A673 (cell line): ENCODE measurements at places on chromosomes 4 and X.
A peak's percentile ranks its signal among the peaks of the same experiment; 100 is the strongest.

DNA sequence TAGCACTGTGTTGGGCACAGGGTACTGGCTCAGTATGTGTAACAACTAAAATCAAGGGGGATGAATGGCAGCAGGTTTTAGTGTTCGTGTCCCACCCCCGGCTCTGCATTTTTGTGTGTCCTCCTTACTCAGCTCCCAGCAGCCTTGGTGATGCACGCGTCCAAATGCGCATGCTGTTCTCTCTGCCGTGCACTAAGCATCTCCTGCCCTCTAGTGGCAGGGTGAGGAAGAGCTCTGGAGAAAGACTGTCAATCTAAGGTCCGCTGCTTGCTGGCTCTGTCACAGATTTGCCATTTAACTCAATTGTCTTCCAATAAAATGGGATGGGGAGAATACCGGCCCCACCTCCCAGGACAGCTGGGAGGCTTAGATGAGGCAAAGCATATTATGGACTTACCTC lies 61.4 kb downstream of the WFS1 start:
- peak; percentile 40 for DNase-seq

DNA sequence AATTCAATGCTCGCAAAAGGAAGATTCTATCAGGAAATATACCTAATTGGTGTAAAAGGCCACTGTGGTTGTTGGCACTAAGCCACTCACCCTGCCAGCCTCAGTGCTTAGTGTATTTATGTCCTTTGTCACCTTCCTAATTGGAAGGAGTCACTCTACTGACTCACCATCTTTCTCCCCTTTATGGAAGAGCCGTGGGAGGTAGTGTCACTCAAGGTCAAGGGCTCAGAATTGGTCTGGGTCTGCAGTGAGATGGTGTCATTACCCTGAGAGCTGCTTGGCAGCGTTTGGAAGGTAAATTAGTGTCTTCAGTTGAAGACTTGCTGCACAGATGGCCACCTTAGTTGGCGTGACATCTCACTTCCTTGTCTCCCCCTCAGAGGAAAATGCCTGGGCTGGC lies 41.7 kb upstream of the CDKN2AIP start:
- peak; percentile 86 for DNase-seq

GRCh38 chr4:136793848-136794247 lies 738.4 kb downstream of the PCDH18 start:
- DNase-seq, result no peak

DNA sequence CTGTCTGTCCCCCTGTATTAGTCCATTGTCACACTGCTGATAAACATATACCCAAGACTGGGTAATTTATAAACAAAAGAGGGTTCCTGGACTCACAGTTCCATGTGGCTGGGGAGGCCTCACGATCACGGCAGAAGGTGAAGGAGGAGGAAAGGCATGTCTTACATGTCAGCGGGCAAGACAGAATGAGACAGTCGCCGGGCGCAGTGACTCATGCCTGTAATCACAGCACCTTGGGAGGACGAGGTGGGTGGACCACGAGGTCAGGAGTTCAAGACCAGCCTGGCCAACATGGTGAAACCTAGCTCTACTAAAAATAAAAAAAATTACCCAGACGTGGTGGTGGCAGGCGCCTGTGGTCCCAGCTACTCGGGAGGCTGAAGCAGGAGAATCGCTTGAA lies 24.7 kb downstream of the IL3RA start:
- no peak for DNase-seq

GRCh38 chr4:163665521-163666331 lies 171.2 kb downstream of the TMA16 start:
- no peak for DNase-seq

GRCh38 chrX:66654411-66654810 lies 15.5 kb upstream of the EDA2R start:
- no peak for DNase-seq

DNA sequence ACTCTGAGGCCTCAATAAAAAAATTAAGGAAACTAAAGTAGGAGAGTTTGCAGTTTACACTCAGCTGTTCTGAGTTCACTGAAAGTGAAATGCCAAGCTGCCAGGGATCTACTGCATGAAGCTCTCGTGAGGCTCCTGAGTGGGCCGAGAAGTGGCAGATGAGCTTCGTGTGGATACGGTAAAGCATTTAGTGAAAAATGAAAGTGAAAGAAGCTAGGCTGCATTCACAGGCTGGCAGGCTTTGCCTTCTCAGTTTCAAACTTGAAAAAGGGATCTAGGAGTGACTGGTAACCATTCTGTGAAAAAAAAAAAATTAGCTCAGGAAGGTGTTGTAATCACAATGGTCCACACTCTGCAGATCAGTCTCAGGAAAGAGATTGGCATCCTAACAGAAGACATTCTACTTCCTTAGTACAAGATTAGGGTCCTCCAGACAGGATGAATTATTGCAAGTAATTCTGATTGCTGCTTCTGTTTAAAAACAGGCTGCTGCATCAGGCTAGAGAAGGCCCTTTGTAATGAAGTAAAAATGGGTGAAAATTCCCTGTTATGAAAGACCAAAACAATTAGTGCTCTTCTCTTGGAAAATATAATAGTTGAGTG lies 679.9 kb downstream of the RPA4 start:
- DNase-seq, result peak; percentile 28

- no peak for DNase-seq
Measured at GRCh38 chr4:79497001-79497400, 89.0 kb upstream of the GK2 start.

DNA sequence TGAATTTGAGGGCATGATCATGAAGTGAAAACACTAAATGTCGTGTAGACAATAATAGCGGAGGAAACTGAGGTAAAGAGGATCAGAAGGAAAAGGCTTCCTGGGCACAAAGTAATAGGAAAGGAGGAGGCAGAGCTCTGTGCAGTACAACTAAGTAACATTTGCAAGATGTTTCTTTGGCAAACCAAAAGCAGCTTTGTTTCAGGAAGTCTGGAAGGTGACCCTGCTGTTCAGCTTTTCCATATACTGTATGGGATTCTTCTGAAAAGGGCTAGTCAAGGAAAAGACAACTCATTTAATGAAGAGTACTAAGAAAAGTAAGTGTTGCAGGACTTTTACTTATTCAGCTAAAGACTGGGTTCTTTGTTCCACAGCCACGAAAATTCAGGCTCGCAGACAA lies 463.1 kb downstream of the PCDH7 start:
- DNase-seq, result no peak

DNA sequence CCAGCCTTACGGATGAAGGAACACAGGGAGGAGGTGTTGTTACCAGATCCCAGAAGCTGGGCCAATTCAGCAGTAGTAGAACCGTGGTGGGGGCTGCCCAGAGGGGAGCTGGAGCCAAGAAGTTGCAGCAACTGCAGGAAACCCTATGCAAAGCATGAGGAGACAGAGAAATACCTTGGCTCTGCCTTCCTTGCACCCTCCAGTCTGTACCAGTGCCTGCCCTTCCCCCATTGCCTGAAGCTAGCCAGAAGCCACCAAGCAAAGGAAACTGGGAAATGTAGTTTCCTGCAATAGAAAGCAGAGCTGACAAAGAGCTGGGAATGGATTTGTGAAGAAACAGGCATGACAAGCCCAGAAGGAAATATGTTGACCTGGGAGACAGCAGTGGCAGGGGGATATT lies 108.7 kb upstream of the FUNDC1 start:
- DNase-seq, result peak; percentile 18

DNA sequence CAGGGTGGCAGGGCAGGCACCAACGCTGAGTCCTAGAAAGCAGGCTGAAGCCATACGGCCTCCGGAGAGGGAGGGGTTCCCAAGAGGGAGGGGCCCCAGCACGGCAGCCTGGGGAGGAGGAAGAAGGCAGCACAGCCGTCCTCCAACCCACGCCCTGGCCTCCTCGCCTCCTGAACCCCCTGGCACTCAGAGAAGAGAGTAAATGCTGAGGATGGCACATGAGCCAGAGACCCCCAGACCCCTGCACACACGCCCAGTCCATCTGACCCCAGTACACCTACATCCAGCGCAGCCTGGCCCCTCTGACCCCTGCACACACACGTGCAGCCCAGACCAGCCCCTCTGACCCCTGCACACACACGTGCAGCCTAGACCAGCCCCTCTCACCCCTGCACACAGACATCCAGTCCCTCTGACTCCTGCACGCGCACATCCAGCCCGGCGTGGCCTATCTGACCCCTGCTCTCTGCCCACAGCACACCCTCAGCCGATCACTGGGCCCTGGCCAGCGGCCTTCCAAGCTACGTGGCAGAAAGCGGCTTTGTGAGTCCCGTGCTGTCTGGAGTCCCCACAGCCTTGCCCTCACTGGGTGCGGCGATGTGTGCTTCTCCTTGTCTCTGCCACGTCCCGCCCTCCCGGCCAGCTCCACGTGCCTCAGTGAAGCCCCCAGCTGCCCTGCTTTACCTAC lies 18.5 kb downstream of the ATP5ME start:
- no peak for DNase-seq

GRCh38 chrX:132638313-132638712 lies 149.5 kb upstream of the MBNL3 start:
- DNase-seq, result no peak

DNA sequence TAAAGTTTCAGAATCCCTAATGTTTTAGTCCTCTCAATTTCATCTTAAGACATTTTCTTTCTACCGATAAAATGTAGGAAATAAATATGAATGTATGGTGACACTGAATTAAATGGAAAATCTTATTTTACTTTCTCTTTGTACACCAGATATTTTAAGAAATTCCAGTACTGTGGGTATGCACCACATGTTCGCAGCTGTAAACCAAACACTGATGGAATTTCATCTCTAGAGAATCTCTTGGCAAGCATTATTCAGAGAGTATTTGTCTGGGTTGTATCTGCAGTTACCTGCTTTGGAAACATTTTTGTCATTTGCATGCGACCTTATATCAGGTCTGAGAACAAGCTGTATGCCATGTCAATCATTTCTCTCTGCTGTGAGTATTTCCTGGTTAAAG lies 26.9 kb downstream of the C4orf46 start:
- no peak for DNase-seq

GRCh38 chr4:80911458-80911857 lies 119.0 kb upstream of the BMP3 start:
- DNase-seq, result no peak

- no peak for DNase-seq
Measured at GRCh38 chr4:32574803-32575202, 1854.6 kb downstream of the PCDH7 start.

DNA sequence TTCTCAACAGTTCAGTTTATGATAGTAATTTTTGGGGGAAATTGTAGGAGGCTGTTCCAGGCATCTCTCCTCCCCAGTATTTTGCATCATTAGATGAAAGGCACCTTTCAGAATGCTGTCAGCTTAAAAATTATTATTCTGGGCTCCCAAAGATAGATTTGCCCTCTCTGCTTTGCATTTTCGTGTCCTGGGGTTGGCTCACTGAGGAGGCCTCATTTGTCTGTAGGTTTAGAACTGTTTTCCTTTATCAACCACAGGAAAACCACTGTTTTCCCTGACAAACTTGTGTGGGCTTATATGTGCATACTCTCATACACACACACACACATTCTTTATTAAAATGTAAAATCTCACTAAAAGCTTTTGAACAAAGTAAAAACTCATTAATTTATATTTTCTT lies 197.2 kb upstream of the VCX3A start:
- DNase-seq, result no peak

DNA sequence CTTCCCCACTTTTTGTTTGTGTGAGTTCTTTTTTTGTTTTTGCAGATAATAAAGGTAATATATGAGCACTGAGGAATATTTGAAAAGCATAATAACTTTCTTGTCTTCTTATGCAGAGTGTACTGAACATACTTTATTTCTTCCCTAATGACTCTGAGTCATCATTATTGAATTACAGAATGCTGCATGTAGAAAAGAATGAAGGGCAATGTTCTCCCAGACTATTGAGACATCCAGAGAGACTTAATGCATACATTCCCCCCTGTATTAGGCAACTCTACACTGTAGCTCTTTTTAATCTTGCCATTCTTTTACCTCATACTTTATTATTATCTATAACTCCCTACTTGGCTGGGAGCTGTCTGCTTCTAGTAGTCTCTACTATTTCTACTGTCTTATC lies 240.5 kb upstream of the ANKRD50 start:
- peak; percentile 65 for DNase-seq

GRCh38 chr4:107843391-107843790 lies 18.7 kb downstream of the SGMS2 start:
- DNase-seq, result no peak

GRCh38 chr4:21819086-21819485 lies 129.5 kb downstream of the KCNIP4 start:
- no peak for DNase-seq

- no peak for DNase-seq
Measured at GRCh38 chr4:89263265-89263664, 44.3 kb downstream of the GPRIN3 start.

DNA sequence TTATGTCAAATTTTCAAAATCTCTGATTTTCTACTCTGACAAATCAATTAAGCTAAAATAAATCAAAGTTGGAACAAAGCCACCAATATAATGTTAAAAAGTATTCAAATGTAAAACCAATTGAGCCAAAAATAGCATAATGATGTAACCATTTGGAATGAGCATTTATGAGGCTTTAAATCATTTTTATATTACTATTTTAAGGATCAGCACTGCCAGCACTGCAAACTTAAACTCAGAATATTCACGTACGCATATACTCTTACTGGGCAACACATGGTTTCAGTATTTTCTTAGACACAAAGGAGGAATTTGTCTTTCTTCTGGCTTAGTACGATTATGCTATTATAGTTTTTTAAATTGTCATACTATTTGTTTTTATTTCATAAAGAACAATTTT lies 52.2 kb downstream of the AFAP1 start:
- no peak for DNase-seq

GRCh38 chr4:68714400-68714799 lies 43.9 kb upstream of the UGT2B15 start:
- DNase-seq, result no peak

DNA sequence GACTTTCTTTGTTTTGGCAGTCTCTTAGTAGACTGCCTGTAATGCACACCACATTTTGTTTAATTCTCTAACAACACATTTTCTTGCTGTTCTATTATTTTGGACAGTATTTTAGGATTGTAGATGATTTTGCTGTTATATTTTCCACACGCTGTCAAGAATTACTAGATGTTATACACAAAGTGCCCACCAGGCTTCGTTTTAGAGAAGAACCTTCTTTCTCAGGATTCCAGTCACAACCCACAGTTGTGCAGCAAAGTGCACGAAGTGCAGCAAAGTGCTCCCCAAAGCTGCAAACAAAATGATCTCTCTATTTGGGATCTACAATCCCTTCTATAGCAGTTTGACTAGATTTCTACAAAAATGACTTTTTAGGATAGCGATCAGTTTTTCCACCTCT lies 2.4 kb downstream of the ZNF141 start:
- DNase-seq, result peak; percentile 7

- DNase-seq, result no peak
Measured at GRCh38 chr4:152486429-152487389, 49.2 kb downstream of the FBXW7 start.

GRCh38 chr4:184548648-184549341 lies 74.4 kb upstream of the IRF2 start:
- peak; percentile 35 for DNase-seq

GRCh38 chr4:6221851-6222760 lies 21.8 kb upstream of the JAKMIP1 start:
- peak; percentile 25 for DNase-seq

- DNase-seq, result no peak
Measured at GRCh38 chrX:92213786-92214185, 434.6 kb downstream of the PCDH11X start.
